Activated CD8-positive, alpha-beta memory T cell treated with anti-CD3 and anti-CD28 coated beads for 24 hours (primary cell): ENCODE measurements at places on chromosomes 4 and X.

GRCh38 chr4:184688447-184688846, 38.9 kb downstream of the PRIMPOL start:
- no peak for DNase-seq

DNA sequence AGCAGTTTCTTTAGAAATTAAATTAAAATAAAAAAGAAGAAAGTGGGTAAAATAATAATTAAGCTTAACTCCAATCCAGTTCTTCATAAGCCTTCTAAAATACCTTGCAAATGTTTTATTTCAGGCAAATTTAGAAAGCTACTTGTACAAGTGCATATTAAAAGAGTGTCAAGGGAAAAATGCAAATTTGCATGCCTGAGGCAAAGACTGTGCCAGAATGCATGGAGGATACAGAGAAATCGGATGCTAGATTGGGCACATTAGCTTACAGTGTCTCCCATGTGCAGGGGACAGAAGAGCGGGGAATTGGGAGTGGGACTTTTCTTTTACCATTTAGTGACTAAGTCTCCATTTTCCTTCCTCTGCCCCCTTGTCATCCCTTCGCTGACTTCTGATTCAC, 173.0 kb upstream of the NWD2 start:
- DNase-seq, result no peak

DNA sequence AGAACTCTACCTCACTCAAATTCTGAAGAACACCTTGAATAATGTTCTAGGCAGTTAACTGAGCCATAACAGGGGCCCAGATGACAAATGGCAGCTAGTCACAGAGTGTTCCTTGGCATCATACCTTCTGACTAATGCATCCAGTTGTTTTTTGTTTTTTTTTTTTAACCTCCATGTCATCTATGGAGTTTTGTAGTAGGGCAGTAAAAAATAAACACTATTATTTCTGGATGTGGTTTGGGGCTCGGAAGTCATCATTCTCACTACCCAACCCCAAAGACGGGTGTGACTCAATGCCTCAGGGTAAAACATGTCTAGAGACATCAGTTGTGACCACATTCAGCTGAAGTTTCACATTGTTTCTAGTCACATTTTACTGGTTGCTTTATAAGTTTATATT, 31.2 kb upstream of the MCF2 start:
- DNase-seq, result no peak

DNA sequence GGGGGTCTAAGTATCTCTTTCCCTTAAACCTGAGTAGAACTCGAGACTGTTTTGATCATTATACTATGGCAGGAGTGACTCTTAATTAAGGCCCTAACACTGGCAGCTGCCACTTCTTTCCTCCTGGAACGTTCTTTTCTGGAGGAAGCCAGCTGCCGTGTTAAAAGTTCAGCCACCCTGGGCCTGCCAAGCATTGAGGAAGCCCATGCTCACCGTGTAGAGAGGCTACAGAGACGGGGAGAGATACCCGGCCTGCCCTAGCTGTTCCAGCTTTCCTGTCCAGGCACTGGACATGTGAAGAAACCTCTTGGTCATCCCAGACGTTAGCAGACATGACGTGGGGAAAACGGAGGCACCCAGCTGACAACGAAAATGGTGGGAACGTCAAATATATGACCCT, 274.1 kb downstream of the ARHGAP10 start:
- DNase-seq, result no peak

GRCh38 chrX:151153086-151153485, 23.3 kb upstream of the GPR50 start:
- DNase-seq, result no peak

DNA sequence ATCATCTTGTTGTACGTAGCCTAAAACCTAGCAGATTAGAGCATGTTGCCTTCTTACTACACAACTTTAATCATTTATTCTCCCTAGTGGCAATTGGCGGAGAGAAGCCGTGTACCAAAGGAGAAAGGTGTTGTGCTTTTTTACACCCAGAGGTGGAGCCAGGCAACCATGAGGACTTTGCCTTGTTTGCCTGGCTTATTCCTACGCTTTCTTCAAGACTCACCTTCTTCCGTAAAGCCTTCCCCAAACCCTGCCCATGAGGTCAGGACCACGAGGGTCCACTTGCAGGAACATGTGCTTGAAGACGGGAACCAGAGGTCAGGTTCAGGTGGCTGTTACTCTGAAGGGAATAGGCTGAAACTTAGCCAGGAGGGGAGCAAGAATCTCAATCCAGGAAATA, 290.5 kb downstream of the RAB28 start:
- DNase-seq, result no peak

- no peak for DNase-seq
These were observed 488.5 kb downstream of the IL15 start for GRCh38 chr4:142124874-142125273.

- DNase-seq, result no peak
These were observed 10.0 kb downstream of the ELMOD2 start for GRCh38 chr4:140533951-140534480.

DNA sequence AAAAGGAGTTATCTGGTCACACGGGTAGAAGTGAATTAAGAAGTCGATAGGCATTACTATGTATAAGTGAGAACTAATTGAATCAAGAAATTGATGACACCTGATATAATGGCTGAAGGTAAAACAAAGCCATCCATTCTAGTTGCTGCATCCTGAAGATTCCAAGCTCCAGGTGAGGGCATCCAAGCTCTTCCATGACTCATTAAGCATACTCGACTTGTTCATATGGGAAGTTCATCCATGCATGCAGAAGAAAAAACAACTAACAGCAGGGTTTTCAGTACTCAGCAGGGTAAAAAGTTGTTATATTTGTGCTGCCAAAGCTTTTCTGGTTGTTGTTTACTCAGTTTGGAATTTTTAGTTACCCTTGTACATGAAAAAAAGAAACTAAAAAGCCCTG, 508.0 kb upstream of the CXorf51A start:
- DNase-seq, result no peak

DNA sequence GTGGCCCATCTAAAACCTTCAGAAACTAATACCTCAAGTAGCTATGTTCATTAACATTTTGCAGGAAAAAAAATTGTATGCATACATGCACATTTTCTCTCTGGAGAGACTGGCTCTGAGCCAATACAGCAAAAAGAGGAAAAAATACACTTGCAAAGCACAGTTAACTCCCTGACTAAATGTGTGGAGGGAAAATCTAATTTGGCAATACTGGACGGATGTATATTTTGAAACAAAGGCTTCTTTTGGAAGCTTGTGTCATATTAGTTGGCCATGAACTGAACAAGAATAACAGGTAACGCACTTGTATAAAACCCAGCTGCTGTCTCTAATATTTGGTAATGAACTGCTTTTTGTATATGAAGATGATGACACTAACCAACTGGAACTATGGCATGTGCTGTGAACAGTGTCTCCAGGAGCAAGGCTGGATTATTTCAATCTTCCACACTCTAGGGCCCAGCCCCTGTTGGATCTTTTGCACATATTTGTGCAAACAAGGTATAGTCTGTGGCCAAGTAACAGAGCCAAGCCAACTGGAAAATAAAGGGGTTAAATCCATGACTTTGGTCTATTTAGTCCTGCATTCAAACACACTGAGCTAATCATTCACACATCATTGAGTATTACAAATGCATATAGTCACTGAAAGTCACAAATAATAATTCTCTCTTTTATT, 67.9 kb upstream of the NRK start:
- DNase-seq, result no peak

DNA sequence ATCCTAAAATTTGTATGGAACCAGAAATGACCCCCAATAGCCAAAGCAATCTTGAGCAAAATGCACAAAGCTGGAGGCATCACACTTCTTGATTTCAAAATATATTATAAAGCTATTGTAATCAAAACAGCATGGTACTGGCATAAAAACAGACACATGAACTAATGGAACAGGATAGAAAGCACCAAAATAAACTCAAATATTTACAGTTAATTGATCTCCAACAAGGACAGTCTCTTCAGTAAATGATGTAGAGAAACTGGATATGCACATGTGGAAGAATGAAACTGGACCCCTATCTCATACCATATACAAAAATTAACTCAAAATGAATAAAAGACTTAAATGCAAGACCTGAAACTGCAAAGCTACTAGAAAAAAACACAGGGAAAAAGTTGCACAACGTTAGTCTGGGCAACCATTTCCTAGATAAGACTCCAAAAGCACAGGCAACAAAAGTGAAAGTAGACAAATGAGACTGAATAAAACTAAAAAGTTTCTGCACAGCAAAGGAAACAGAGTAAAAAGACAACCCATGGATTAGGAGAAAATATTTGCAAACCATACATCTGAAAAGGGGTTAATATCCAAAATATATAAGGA, 64.9 kb downstream of the CD99L2 start:
- no peak for DNase-seq

DNA sequence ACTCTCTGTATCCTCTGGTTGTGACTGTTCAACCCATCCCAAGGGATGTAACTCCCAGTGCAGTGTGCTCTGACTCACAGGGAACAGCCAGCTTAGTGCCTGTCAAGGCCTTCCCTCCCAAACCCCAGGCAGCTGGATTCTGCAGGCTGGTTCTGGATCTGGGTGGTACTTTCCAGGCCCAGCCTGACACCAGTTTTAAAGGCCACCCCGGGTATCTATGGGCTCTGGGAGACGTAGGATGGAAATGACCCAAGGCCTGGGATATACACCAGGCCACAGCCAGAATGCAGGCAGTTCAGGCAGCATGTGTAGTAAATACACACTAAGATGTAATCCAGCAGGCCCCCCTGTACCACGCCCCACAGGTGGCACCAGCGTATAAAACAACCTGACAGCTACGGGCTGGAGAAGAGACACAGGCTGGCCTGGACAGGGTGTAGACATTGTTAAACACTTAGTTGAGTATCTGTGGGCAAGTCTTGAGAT, 64.2 kb downstream of the SPINK2 start:
- DNase-seq, result peak; percentile 61

DNA sequence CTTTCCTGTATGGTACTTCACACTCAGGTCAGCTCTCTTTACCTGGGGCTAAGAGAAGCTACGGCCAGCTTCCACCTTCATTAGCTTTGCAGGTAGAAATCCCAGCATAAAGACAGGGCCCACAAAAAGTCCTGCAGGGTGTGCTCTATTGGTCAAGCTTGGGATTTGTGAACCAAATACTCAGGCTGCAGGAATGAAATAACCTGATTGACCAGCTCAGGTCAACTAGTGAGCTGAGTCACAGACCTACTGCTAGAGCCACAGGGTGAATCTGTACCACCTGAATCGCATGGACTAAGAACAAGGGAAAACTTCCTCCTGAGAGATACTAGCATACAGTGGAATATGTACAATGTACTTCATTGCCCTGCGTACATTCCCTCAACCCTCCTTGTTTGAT, 172.2 kb downstream of the HHIP start:
- DNase-seq, result no peak

GRCh38 chrX:113473418-113473817, 632.8 kb upstream of the AMOT start:
- no peak for DNase-seq

DNA sequence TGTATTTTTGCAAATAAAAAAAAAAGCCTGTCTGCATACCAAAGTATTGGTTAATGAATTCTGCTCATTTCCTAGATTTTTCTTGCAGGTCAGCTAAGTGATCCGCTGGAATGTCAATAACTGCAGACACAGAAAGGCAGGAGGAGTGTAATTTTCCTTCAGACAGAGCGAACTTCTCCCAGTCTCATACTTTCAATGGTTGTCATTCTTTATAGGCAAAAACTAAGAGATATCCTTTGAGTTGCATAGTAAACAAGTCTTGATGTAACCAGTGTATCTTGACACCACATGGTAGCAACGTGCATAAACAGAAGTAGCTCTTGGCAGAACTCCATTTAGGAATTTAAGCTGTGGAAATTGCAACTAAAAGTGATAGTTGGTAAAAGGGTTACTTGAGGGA, 8.2 kb downstream of the CAPN6 start:
- DNase-seq, result no peak

DNA sequence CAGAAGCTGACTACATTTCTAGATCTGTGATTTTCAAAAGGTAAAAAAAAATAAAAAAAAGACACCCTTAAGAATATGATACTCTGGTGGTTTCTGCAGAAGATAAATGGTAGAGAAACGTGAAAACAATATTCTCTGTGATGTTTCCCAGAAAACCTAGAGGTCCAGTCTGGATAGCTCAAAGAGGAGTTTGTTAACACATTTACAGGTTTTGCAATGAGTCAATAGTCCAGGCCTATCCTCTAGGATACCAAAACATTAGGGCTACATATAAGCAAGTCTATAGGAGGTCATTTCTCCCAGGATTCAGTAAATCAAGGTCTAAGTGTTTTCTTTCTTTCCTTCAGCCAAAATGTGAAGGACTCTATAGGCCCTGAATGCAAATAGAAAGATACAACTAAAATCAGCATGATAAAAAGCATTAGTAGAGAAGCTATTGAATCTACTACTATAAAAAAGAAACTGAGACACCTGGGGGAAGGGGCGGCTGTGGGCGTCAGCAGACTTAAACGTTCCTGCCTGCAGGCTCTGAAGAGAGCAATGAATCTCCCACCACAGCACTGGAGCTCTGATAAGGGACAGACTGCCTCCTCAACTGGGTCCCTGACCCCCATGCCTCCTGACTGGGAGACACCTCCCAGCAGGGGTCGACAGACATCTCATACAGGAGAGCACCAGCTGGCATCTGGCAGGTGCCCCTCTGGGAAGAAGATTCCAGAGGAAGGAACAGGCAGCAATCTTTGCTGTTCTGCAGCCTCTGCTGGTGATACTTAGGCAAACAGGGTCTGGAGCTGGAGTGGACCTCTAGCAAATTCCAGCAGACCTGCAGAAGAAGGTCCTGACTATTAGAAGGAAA, 33.7 kb upstream of the SPP1 start:
- no peak for DNase-seq

DNA sequence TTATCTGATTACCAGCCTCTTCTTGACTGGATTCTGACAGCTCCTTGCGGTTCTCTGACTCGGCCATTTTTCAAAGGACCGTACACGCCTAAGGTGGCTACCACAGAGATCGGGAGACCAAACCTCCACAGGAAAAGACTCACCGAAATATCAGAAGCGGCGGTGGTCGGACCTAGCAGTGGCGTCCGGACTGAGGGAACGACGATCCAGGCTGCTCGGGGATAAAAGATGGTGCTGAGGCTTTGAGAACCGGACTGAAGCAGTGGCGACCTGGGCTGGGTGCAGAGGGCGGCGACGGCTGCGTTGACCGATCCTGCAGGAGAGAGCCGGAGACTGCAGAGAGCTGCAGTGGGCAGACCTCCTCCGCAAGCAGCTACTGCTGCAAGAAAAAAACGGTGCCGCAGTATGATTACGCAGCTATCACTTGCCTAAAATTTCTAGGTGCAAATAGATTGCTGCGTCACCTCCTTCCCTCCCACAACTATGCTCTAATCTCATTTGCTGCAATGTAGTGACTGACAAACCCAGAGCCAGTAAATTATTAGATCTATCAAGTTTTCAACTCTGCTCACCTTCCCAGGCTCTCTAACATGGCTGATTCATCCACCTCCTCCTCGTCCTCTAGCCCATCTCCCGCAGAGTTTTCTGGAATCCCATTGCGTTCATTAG, at the start of gene NAP1L2:
Gene NAP1L2 (minus strand): TSS at position 426 of the 669 bp plus-strand sequence. CDS start 359 bp downstream, at position 67.
- DNase-seq, result peak; percentile 66

DNA sequence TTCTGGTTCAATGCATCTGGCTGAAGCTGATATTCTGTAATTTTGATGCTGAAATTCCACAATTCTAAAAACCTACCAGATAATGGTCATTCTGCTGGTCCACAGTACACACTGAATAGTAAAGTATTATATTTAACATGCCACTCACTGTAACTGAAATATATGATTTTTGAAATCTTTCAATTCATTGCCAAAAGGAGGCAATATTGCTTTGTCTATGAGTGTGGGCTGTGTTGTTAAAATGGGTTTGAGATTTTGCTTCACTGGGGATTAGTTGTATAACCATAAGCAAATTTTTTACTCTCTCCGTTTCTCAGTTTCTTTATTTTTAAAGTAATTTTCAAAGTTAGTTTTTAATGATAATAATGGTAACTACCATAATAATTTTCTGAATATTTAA, 1404.1 kb upstream of the IGFBP7 start:
- DNase-seq, result no peak
